Stimulated activated CD8-positive, alpha-beta memory T cell treated with anti-CD3 and anti-CD28 coated beads, Interleukin-2, amount 100 ng/mL, for 1 hour (primary cell): ENCODE measurements at places on chromosomes 1 and 21.

DNA sequence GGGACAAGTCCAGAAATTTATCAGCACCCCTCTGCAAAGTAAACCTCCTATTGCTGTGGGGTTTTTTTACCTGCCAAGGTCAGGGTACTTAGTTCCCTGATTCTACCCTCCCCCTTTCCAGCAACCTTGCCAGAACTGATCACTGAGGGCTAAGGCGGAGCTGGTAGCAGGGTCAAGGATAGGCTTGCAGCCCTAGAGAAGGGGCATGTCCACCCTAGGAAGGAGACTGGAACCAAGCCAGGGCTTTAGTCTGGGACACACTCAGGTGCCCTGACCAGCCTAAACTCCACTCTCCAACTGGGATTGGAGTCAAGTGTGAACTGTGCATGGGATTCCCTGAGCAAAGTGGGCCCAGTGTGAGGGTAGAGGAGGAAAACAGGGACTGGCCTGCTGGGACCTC lies 6.5 kb upstream of the SLC26A9 start:
- DNase-seq, result no peak

DNA sequence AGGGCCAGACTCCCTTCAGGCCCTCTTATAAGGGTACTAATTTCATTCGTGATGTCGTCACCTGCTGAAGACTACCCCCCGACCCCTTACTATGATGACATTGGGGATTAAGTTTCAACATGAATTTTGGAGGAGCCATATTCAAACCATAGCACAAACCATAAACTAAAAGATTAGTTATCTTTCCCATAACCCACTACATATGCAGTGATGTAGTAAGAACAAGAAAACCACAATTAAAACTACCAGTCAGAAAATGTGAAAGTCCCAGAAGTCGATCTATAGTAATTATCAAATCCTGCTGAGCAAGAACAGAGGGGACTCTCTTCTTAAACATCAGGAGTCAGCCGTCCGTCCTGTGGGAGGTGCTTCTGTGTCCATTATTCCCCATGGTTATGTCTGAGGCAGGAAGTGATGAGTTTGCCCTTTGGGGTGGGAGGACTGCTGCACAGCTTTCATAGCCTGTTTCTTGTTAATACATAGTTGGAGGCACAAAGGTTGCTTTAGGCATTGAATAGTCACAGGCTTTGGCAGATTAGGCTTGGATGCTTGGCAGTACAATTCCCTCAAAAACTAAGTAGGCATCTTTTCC lies 35.9 kb upstream of the PTGFRN start:
- DNase-seq, result no peak

DNA sequence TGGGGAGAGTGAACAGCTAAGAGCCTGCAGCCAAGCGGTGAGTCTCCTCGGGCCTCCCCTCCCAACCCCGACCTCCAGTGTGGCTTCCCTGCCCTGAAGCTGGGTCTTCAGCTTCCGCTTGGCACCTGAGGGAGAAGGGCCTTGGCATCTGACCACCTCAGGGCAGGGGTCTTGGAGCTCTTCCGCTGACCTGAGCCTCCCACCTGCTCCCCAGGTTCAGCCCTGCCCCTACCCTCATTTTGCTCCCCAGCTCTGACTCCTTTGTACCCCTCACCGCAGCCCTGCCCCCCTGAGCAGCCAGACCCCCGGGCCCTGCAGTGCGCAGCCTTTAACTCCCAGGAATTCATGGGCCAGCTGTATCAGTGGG lies 4.9 kb downstream of the ADAMTSL4 start:
- no peak for DNase-seq

DNA sequence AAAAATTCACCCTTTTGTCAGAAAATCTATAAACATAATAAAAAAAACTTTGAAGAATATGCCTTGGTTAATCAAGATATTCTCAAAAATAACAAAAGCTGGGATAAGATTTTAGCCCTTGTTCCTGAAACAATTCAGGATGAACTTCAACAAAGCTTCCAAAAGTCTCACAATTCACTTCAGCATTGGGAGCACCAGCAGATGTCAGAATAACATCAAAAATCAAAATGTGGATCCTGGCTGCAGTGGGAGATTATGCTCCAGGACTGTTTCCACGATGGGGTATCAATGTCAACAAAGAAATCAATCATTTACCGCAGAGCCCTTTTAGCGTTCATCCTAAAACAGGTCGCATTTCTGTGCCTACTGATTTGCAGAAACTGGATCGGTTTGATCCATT lies 35.2 kb downstream of the ZNF670 start:
- DNase-seq, result no peak

- no peak for DNase-seq
Observed at GRCh38 chr1:200262326-200262965, 147.4 kb downstream of the ZNF281 start.

DNA sequence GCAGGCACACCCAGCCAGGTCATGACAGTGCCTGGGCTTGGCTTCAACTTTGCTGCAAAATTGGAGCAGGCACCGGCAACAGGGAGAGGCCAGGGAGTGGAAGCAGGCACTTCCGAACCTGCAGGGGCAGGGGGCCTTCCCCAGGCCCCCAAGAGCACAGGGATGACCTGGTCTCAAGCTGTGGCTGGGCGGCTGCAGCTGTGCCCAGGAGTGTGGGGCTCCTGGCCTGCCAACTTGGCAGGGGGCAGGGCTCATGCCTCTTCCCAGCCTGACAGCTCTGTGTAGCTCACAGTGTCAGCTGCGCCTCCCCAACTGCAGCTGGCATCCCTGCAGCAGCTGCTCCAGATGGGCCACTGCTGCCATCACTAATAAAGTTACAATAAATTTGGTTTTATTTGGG lies 51.5 kb upstream of the SCYL3 start:
- no peak for DNase-seq

GRCh38 chr1:153347856-153348255 lies 785 bp downstream of the PGLYRP4 start:
- no peak for DNase-seq

GRCh38 chr1:204102739-204103430 lies 30.0 kb downstream of the SOX13 start:
- no peak for DNase-seq

DNA sequence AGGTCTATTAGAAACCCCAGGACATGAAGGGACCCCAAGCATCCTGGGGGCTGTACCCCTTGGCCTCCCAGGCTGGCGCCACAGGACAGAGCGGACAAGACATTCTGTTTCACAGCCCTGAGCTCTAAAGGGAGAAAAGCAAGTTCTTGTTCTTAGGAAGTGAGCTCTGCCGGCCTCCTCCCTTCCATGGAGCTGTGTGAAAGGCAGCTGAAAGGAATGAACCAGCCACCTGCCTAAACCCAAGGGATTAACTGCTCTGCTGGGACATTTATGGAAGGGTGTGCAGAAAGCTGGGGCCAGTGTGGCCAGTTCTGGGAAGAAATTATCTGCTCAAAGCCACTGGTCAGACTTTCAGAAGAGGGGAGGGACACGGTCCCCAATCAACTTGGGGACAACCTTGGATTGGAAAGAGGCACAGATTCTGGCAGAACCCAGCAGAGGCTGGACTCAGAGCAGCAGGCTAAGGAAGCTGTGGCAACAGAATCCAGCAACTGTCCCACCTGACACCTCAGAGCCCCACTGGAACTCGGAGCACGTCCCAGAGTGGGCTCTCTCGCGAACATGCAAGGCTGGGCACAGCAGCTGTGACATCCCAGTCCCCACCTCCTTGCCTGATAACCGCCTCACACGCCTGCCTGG lies 2.1 kb downstream of the KLHL21 start:
- no peak for DNase-seq

DNA sequence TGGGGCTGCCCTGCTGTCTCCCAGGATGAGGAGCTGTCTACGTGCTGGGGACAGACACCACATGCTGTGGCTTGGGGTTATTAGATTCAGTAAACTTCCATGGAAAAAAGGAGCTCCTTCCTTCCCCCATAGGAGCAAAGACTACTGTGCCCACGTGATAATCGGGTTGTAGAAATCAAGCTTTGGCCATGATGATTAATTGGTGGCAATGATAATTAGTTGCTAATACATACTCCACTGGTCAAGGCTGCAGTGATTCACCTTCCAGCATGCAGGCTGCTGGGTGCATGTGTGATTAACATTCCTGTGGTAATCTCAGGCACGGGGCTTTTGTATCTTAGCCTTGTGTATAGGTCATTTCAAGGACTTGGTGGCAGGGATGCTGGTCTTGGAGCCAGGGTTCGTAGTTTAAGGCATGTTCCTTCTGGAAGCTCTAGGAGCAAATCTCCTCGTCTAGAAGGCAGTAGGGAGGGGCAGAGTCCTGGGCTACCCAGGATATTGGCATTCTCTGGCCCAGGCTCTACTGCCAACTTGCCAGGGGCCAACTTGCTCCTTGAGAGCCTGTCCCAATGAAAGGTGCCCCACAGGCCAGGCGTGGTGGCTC lies 41.4 kb downstream of the TMCO4 start:
- no peak for DNase-seq

- DNase-seq, result no peak
Observed at GRCh38 chr1:159436469-159436868, 3.1 kb upstream of the OR10J1 start.

DNA sequence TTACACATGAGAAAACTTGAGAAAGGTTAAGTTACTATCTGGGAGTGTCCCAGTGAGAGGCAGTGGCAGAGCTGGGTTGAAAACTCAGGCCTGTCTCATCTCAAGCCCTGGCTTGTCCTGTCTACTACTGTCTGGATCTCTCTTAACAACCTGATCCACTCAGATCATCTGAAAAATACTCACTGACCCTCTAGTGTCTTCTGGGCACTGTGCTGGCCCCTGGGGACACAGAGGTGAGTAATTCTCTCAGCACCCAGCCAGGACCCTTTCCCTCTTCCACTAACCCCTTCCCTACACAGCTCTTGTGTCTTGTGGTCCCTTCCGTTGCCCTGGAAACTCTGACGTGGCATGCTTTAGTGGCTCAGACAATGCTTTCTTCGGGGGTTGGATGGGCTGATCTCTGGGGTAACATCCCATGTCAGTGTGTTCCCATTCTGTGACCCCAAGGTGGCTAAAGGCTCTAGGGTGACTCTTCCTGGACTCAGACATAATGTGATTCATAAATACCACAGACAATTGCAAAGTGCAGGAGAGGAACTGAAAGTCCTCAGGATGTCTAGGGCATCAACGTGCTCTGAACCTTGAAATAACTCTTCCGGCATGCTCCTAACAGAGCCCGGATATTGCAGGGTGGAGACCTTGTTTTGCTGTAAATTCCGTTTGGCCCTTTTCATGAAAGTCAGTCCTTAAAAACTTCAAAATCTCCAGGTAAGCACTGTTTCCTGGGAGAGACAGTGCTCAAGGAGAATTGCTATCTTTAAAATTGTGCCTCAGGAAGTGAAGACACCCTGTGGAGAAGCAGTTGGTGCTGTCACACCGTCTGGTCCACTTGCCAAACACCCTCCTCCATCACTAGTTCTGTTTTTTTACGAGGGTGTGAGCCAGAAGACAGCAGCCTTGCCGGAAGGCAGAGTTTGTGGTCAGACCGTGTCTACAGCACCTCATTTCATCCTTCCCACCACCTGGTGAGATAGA lies 4.0 kb downstream of the SHISAL2A start:
- DNase-seq, result peak; percentile 57

GRCh38 chr1:237115035-237115434 lies 73.1 kb downstream of the RYR2 start:
- no peak for DNase-seq

DNA sequence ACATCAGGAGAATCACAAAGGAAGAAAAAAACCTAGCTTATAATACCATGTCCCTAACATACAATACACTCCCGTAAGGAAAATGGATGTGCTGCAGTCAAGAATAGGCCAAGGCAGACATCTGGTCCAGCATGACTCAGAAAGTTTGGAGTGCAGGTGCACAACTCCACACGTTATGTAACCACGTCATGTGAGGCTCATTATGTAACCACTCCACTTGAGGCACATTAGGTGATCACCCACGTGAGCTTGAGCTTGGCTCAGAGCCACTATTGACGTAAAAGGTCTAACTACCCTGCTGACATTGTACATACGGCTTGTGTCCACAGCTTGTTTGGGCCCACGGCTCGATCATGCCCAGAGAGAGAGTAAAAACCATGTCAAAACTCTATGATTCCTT lies 99.8 kb upstream of the C1orf21 start:
- DNase-seq, result no peak

GRCh38 chr21:29639366-29640079 lies 300.3 kb downstream of the GRIK1 start:
- no peak for DNase-seq

DNA sequence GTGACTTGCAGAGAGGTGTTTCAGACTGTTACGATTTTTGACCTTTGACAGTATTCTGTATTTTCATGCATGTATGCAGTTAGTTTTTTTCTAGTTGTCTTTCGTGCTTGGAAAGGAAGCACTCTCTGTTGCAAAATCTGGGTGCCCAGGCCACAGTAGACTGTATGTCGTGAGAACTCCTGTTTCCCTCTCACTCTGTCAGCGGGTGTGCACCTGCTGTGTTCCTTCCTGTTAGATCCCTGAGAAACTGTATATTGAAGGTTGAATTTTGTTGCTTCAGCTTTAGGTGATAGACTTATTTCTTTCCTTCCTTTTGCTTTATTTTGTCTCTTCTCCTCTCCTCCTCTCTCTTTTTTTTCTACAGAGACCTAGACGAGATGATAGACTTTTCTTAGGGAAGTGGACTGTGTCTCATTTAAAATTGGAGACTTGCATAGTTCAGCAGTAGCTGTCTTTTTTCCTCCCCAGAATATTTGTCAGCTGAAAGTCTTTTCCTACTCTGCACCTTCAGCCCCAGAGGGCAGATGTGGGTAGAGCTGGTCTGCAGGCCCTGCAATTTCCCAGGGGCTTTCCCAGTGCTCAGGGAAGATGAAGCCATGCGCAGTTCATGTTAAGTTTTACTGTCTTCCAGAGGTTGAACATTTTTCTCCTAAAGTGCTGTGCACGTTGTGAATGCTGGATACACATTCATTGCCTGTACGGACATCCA lies 1.4 kb downstream of the TRAPPC10 start:
- DNase-seq, result no peak

- no peak for DNase-seq
Observed at GRCh38 chr1:160746836-160747500, 7.9 kb downstream of the SLAMF7 start.

DNA sequence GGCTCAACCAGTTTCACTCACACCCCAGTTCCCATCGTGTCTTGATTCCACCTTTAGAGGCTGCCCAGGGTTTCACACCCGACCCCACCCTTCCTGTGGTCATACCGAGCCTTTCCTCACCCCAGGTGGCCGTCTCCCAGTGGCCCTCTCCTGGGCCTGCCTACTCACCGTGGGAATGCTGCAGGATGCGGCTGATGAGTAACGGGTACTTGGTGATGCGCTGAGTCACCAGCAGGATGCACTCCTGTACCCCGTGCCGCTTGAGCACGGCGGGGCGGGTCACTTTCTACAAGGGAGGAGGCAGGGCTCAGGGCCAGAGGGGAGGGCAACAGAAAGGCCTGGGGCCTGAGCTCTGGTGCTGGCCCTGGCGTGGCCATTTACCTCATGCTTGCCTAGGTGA lies 16.4 kb downstream of the ARHGEF2 start:
- DNase-seq, result no peak

DNA sequence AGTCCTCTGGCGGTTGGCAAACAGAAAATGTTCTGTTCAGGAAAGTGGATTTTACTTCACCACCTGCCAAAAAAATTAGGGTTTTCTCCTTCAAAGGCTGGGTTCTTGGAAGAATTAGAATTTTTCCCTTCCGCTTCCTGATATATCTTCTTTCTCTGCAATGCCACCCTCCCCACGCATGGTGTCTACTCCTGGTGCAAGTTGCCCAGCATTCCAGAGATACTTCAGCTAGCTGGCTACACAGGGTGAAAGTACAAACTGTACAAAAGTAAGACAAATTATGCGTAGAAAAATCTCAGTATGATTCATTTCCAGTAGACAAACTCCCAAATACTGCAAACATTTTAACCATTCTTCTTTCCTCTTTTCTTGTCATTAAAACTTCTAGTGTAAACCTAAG lies 430.1 kb upstream of the ESRRG start:
- DNase-seq, result no peak
